ENCODE measurements at places on chromosomes 1 and 21. TPM values are rescaled to one million over a fixed set of nuclear protein-coding genes. Genes with fewer than 3 reads are reported as not detected.

The CSRP1 gene
- 402 TPM for total RNA-seq

The C1orf94 gene
- not detected for total RNA-seq

The GBP5 gene
- total RNA-seq: not detected

The TCP10L gene
- total RNA-seq: 0.70 TPM

The LPAR3 gene
- 0.23 TPM for total RNA-seq

The SMCP gene
- not detected for total RNA-seq

The CD53 gene
- total RNA-seq: not detected

The RYR2 gene
- total RNA-seq: 0.13 TPM

The ALX3 gene
- not detected for total RNA-seq

The KRTAP8-1 gene
- total RNA-seq: not detected

The HSPA13 gene
- total RNA-seq: 14.0 TPM

The FCGR1A gene
- total RNA-seq: not detected

The HSPA6 gene
- 1.1 TPM for total RNA-seq

The SEMA4A gene
- total RNA-seq: 0.42 TPM

The GNG4 gene
- total RNA-seq: 14.2 TPM
